ENCODE measurements at places on chromosomes 5 and 9.
A peak's percentile ranks its signal among the peaks of the same experiment; 100 is the strongest.

GRCh38 chr9:93809204-93809940 lies 145.8 kb downstream of the BARX1 start:
- DNase-seq, result no peak

GRCh38 chr5:44189255-44189654 lies 200.0 kb downstream of the FGF10 start:
- no peak for DNase-seq

DNA sequence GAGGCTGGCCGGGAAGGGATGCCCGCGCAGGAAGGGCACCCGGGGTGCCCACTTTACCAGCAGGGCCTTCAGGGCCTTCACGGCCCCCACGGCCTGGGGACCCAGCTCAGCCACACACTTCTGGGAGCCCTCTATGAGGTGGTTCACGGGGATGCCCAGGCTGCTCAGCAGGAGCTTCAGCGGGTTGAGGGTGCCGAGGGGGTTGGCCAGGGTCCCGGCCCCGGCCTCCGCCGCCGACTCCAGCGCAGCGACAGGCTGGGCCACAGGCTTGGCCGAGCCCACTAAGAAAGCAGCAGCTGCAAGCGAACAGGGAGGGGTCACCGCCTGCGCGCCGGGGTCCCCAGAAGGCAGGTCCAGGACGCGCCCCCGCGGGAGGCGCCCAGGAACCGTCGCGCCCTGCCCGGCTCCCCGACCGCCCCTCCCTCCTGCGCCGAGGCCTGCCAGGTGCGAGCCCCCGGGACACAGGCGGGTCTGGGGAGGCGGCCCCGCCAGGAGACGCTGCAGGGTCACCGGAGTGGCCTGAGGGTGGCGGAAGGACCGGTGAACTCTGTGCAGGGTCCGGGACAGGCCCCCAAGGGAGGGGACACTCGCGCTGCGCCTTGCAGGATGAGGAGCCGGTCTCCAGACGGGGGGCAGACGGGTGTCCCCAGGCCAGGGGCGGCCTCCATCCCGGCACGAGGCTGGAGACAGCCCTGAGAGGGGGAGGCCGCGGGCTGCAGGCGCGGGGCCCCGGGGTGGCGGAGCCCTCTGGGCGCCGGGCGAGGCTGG lies 572 bp downstream of the SCGB3A1 start:
- DNase-seq, result no peak

GRCh38 chr9:94925751-94926430 lies 199.4 kb downstream of the AOPEP start:
- DNase-seq, result no peak

DNA sequence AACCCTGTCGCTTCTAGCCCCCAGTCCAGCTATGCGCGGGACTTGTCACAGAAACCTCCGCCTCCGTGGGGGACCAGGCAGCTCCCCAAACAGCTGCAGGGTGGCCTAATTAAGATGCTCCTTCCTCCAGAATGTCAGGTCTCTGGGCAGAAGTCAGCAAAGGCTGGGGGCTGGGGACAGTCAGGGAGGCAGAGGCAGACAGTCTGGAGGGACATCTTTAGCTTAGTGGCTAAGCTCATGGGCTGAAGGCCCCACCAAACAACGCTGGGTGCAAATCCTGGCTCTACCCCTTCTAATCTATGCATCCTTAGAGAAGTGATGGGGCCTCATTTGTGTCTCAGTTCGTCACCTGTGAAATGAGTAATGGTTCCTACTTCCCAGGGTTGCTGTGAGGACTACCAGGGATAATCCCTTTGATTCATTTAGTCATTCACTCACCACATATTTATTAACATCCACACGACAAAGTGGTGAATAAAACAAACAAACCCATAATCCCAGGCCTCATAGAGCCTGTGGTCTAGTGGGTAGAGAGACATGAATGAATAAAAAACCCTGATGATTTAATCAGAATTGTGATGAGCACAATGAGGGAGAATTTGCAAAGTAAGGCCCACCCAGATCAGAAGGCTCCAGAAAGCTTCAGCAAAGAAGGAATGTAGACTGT lies 20.2 kb upstream of the MED27 start:
- DNase-seq, result peak; percentile 55

DNA sequence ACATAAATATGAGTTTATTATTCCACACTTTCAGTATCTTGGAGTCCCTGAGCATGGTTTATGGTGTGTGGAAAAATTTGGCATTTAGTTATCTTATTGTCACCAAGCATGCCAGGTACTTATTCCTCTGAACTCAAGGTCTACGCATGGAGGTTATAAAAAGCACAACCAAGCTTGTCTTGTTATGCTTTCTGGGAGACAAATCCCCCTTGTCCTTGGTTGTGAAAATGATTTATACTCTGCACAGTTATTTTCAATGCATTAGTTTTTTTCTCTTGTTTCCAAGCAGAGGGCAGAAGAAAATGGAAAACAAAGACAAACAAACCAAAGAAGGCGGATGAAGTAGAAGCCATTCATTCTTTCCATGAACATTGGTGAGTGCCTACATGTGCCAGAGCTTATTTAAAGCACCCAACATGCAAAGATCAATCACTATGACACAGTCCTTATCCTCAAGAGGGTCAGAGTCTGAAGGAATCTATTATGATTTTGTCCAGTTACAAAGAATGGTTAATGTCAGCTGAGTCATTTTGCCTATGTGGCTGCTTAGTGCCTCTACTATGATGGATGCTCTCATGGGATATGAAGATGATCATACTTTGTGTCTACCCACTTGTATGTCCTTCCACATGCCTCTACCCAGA lies 323.1 kb downstream of the TENT4A start:
- DNase-seq, result no peak

DNA sequence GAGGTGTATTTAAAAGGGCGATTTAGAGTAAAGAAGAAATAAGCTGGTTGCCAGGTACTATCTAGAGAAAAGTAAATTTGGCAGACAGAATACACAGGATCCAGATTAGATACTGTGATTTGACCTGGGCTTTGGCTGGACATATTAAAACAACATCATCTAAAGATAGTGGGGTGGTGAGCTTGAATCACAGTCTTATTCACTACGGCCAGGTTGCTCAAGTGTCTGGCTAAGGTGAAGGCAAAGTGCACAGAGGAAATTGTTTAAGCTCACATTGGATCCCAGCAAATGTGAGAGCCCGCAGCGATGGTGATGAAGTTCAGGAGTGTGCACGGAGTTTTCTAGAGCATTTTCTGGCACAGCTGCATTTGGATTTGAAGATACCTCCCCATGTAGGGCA lies 398.2 kb upstream of the MEF2C start:
- DNase-seq, result no peak

- peak; percentile 14 for DNase-seq
Measured at GRCh38 chr5:168992687-168993086, 308.3 kb downstream of the SLIT3 start.

DNA sequence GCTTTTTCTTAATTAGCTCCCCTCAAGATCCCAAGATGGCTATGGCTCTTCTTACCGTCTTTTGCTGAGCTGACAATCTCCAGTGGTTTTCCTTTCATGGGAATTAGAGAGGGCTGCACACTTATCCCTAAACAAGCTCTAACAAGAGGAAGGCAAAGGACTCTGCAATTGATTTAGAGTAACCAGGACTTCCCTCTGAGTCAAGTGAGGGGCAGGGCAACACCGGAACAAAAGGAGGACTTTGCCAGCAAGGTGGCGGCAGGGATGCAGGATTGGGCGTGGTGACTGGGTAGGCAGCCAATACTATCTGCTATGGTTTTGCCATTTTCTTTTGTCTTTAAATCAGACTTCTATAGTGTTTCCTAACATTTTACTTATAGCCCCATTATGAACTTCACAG lies 9.8 kb downstream of the SLC44A1 start:
- DNase-seq, result no peak

DNA sequence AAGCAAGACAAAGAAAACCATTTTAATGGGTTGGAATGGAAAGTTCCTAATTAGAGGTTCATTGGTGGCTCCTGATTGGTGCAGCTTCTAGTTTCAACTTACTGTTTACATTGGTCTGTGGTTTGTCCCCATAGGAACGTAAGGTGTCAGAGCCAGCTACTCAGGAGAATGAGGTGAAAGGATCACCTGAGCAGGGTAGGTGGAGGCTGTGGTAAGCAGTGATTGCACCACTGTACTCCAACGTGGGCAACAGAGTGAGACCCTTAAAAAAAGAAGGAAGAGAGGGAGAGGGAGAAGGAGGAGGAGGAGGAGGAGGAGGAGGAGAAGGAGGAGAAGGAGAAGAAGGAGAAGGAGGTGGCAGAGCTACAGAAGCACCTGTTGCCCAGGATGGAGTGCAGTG lies 30.4 kb downstream of the KCNIP1 start:
- no peak for DNase-seq

GRCh38 chr9:92711844-92712243 lies 41.9 kb upstream of the IPPK start:
- no peak for DNase-seq

- no peak for DNase-seq
Measured at GRCh38 chr5:174294891-174295620, 249.6 kb downstream of the NSG2 start.

DNA sequence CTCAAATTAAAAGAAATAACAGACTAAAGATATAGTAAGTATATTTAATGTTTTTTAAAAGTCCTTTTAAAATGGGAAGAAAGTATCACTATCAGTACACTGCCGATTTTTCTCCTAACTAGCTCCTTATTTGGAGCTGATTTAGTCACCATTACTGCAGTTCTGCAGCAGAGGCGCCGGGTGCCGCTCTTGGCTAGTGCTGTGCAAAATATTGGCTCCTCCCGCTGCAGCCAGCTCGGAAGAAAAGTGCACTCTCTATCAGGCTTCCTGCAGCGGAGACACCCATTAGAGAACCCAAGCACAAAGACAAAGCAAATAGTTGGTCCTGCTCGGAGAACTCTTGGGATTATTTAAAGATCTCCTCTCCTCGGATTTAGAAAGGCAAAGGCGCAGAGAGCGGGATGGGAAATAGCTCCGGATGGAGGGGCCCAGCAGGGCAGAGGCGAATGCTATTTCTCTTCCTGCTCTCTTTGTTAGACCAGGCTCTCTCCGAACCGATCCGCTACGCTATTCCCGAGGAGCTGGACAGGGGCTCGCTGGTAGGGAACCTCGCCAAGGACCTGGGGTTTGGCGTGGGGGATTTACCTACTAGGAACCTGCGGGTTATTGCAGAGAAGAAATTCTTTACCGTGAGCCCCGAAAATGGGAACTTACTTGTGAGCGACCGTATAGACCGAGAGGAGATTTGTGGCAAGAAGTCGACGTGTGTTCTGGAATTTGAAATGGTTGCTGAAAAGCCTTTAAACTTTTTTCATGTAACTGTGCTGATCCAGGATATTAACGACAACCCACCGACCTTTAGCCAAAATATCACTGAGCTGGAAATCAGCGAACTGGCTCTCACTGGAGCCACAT lies at the start of gene PCDHGB3:
PCDHGB3 (plus strand) TSS at position 249 of the 855 bp plus-strand sequence; CDS start at position 402, 153 bp downstream.
- DNase-seq, result peak; percentile 64
